Left kidney (tissue), 8 donors: ENCODE measurements at places on chromosomes 7 and 10. TPM values are rescaled to one million over a fixed set of nuclear protein-coding genes. Genes with fewer than 3 reads are reported as not detected.

ZNF488 gene
- polyA plus RNA-seq = 5.8 TPM

NACAD gene
- 8.6 TPM for polyA plus RNA-seq

SERPINE1 gene
- polyA plus RNA-seq = 1.1 TPM

LIPJ gene
- 0.10 TPM for polyA plus RNA-seq

IGFBP1 gene
- polyA plus RNA-seq = 0.17 TPM

WDR11 gene
- polyA plus RNA-seq = 89.3 TPM

LOXL4 gene
- 3.7 TPM for polyA plus RNA-seq

CH25H gene
- polyA plus RNA-seq = not detected

C7orf33 gene
- polyA plus RNA-seq = not detected

SYT15B gene
- polyA plus RNA-seq = 1.1 TPM

NDUFA5 gene
- 228 TPM for polyA plus RNA-seq

PIK3CG gene
- polyA plus RNA-seq = 2.7 TPM

CYP17A1 gene
- 0.42 TPM for polyA plus RNA-seq

TEX36 gene
- polyA plus RNA-seq = not detected
